ENCODE measurements at places on chromosomes 5 and 9.

DNA sequence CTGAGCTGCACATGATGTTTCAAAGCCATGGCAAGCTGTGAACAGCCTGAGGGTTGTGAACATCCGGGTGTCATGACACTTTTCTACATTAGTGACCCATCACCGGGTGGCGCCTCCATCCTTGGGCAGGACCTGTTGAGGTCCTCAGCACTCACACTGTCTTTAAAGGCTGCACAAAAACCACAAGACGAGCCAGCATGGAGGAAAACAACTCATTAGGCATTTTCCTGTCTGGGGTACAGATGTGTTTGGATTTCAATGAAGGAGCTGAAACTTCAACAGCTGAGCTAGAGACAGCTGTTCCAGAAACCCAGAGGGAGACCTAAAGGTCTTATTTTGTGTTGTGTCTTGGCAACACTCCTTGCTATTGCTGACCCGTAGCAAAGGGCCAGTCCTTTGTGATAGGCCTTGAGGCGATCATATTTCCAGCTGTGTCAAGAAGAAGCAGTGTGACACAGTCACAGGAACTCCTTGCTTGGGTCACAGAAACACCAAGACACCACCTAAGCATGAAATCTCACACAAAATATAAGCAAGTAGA, 151.8 kb upstream of the VLDLR start:
- peak; percentile 25 for DNase-seq

DNA sequence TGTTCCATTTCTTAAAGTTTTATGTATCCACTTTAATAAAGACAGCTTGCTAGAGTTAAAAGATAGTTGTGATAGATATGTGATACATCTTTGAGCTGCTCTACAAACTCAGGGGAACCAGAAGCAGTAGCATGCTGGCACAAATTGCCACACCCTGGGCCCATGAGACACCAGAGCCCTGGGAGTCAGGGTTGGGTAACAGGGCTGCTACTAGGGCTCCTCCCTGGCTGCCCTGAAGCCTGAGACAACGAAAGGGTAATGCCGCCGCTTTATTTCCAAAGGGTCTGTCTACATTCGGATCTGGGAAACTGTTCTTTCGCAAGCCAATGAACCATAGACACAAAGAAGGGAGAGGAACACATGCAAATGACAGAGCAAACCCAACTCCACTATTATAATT, 29.2 kb downstream of the PTPN3 start:
- no peak for DNase-seq

DNA sequence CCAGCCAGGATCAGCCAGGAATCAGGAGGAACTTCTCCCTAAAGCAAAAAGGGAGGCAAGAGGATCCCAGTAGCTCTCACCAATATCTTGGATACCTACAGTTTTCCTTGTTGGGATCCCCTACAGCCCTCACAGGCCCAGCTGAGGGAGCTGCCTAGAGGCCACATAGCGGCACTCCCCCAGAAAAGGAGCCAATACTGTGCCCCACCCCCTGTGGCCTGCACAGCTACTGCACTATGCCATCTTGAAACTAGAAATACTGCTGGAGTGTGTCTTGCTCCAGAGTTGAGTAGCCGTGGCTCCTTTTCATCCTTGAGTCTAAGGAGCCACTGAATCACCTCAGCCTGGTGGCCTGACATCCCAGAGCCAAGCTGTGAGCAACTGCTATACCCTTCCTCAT, 22.3 kb upstream of the TRPM6 start:
- no peak for DNase-seq

GRCh38 chr5:59615272-59615671, 278.3 kb downstream of the PDE4D start:
- peak; percentile 77 for DNase-seq

- no peak for DNase-seq
Observed at GRCh38 chr5:132853323-132853722, 12.9 kb downstream of the GDF9 start.

GRCh38 chr5:85340790-85341189, 956.1 kb upstream of the EDIL3 start:
- no peak for DNase-seq

DNA sequence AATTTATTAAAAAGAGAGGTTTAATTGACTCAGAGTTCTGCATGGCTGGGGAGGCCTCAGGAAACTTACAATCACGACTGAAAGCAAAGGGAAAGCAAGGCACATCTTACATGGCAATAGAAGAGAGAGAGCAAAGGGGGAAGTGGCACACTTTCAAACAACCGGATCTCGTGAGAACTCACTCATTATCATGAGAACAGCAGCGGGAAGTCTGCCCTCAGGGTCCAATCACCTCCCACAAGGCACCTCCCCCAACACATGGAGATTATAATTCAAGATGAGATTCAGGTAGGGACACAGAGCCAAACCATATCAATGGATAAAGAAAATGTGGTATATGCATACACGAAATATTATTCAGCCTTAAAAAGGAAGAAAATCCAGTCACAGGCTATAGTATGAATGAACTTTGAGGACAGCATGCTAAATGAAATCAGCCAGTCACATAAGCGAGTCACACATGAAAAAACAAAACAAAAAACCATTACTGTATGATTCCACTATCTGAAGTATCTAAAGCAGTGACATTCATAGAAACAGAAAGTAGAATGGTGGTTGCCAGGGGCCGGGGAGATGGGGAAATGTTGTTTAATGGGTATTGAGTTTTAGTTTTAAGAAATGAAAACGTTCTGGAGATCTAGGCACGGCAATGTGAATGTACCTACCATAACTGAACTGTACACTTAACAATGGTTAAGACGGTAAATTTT, 83.4 kb upstream of the PCA3 start:
- no peak for DNase-seq

DNA sequence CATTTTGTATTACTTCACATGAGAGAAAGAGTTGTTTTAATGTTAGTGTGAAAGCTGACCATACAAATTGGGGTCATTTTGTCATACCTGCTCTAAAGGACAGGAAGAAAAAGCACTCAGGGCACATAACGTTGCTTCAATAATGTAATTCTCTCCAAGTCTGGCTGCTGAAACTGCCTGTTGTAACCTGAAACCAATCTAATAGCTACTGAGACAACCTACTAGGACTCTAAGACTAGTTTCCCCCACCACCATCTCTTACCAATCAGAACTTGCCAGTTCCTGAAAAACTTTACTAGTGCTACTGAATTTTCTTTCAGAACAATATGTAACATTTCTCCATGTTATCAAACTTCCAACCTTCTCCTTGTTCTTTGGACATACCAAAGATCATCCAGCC, 374.7 kb downstream of the PTPRD start:
- no peak for DNase-seq

All from fibroblast of skin of right biceps (primary cell).